ENCODE measurements at places on chromosomes 6 and 20. TPM values are rescaled to one million over a fixed set of nuclear protein-coding genes. Genes with fewer than 3 reads are reported as not detected.

Gene TRMT6
- total RNA-seq: 6.8 TPM

Gene SOX18
- 3.7 TPM for total RNA-seq

Gene C20orf202
- total RNA-seq: 0.52 TPM

Gene MUC22
- not detected for total RNA-seq

Gene RNF182
- under 0.01 TPM for total RNA-seq

Gene SSTR4
- not detected for total RNA-seq

Gene CALHM4
- total RNA-seq: not detected

Gene MATN4
- 0.52 TPM for total RNA-seq

Gene MTRF1L
- 6.3 TPM for total RNA-seq

Gene EPHA7
- total RNA-seq: 8.4 TPM

Measured in skeletal muscle tissue (tissue), 5 donors.